ENCODE measurements at places on chromosomes 13 and 19.
A peak's percentile ranks its signal among the peaks of the same experiment; 100 is the strongest.

GRCh38 chr19:57245959-57246358 is 5.5 kb downstream of the ZNF805 start:
- DNase-seq, result no peak

GRCh38 chr13:27395007-27395510 is 29.4 kb upstream of the GTF3A start:
- DNase-seq, result no peak

DNA sequence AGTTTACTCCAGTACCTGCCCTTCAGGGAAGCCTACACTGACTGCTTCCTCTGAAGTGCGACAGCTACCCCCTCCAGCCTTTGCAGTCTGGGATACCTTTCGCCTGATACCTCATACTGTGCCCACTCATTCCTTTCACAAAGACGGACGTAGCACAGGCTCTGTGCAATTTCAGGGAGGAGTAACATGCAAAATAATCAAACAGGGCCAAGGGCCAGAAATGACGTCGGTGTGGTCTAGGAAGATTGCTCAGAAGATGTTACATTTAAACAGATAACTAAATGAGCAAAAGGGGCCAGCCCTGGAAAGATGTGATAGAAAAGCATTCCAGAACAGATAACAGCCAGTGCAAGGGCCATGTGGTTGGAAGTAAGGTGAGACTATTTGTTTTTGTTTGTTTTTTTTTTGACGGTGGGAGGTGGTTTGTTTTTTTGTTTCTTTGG is 6.6 kb upstream of the DDX39A start:
- no peak for DNase-seq

GRCh38 chr19:46493236-46494145 is 2.2 kb downstream of the PNMA8B start:
- no peak for DNase-seq

DNA sequence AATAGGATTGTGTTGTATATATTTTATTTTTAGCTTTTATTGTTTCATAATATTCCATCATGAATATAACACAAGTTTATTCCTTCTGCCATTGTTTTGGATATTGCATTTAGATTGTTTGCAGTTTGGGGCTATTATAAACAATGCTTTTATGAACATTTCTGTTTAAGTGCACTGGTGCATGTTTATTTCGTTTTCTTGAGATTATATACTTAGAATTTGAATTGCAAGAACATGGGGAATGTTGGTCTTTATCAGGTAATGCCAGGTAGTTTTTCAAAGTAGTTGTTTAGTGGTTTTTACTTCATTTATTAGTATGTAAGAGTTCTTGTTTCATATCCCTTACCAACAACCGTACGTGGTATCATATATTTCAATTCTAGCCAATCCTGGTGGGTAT is 4.3 kb downstream of the LSM14A start:
- no peak for DNase-seq

- no peak for DNase-seq
Observed at GRCh38 chr19:38663156-38663651, 15.8 kb downstream of the ACTN4 start.

DNA sequence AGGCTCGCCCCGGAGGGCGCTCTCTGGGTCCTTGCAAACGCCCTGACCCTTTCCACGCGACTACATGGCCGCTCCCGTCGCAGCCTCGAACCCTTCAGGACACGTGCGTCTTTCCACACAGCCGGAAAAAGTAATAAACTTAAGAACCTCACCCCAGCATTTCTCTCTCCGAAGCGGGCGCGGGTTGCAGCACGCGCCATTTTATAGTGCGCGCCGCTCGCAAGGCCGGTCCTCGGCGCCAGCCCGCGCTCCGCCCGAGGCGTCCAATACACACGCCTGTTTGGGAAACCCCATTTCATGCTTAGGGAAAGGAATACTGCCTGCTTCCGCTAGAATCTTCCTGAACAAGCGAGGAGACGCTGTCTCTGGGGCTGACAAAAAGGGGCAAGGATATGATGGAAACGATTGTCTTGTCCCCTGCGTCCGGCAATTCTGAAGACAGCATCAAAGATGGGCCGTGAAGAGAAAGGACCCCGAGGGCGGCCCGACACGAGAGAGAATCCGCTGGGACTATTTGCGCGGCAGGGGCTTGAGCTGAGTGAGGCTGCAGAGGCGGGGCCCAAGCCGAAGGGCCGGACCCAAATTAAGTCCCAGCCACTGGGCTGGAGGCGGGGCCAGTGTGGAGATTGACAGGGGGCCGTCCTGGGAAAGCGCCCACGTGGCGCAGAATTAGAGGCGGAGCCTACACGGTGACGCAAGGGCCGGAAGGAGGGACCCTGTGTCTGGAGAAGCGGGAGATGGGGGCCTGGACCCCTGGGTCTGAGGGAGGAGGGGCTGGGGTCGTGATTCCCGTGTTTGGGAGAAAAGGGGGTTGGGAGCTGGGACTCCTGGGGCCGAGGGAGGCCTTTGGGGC is 14.4 kb downstream of the ACP4 start:
- DNase-seq, result peak; percentile 99

All from fibroblast of gingiva (primary cell).